ENCODE measurements at places on chromosomes 4 and X.

GRCh38 chr4:90028460-90028859 lies 98.7 kb upstream of the CCSER1 start:
- DNase-seq = no peak

- DNase-seq = no peak
Measured at GRCh38 chr4:66972087-66972486, 573.2 kb downstream of the CENPC start.

DNA sequence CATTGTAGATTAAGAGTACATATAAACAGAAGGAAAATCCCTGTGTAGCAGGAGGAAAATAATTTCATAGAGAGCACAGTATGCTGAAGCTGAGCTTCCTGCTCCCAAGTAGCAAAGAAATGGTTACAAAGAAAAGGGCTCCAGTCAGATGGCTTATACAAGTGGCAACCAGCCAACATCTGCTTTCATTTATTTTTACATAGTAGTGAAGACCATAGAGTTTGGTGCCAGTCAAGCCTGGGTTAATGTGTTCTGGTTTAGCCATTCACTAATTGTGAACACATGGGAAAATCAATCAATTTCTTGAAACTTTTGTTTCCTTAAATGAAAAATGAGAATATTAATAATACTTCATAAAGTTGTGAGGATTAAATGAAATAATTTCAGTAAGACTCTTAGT lies 111.3 kb upstream of the ELOVL6 start:
- DNase-seq = no peak

DNA sequence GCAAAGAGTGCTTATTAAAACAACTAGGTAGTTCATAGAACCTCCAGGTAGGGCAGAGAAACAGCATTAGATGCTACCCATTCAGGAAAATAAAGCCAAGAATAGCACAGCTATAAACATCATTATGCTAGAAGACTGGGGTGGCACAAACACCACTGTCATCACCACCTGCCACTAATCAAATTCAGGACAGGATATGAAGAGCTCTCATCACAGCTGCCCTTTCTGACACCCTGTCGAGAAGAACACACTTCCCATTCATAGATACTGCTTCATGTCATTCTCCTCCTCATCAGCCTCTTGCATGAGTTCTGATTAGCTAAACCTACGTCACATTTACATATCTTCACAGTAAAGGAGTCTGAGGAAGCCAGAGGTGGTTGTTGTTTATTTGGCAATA lies 692.3 kb upstream of the HS3ST1 start:
- no peak for DNase-seq

- no peak for DNase-seq
Measured at GRCh38 chr4:108620933-108621905, 843 bp downstream of the RPL34 start.

GRCh38 chr4:81142744-81143143 lies 72.3 kb downstream of the PRKG2 start:
- no peak for DNase-seq

DNA sequence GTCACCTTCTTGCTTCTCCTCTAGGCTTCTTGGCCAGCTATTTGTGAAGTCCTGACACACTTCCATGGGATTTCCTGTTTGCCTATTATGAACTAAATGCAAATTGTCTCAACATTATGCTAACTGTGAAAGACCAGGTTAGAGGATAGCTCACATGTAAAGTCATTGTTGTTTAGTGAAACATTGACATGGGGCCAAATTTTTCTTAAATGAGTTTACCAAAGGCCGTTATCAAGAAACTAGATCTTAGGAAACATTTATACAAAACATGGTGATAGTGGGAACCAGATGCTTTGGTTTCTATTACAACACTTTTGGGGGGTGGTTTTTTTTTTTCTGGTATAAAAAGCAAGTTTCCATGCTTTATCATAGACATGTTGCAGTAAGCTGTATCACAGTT lies 466.8 kb upstream of the FAM241A start:
- no peak for DNase-seq

- no peak for DNase-seq
Measured at GRCh38 chrX:135512508-135513129, 7.8 kb upstream of the INTS6L start.

- no peak for DNase-seq
Measured at GRCh38 chrX:137031517-137032340, 2.1 kb downstream of the GPR101 start.

GRCh38 chr4:88775529-88775928 lies 77.9 kb upstream of the NAP1L5 start:
- DNase-seq = no peak

DNA sequence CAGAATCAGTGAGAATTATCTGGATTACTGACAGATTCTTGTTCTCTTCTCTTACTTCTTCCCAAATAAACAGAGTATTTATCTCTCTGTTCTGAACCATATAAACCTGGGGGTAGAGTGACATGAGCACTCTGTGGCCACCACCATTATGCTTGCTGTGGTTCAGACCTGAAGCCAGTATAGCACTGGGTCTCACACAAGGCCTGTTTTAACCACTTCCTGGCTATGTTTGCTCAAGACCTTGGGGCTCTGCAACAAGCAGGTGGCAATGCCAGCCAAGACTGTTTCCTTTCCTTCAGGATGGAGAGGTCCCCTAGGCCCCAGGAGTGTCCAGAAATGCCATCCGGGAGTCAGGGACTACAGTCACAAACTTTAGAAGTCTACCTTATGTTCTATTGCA lies 21.7 kb upstream of the HEPH start:
- no peak for DNase-seq

DNA sequence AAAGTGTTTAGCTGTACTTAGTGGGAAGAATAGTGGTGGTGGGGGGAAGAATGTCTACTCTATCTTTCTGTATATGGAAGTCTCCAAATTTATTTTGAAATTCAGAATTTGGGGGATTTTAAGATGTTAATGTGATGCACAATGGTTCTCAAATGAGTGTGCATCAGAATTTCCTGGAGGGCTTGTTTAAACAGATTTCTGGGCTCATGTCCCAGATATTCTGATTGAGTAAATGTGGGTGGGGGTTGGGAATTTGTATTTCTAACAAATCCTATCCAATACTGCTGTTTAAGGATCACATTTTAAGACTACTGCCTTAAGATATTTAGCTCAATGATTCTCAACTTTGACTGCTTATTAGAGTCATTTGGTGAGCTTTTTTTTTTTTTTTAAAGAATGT lies 15.1 kb upstream of the INTS6L start:
- DNase-seq = no peak

GRCh38 chrX:22095286-22095685 lies 63.2 kb downstream of the PHEX start:
- no peak for DNase-seq

- DNase-seq = no peak
Measured at GRCh38 chr4:69994782-69995181, 984 bp upstream of the STATH start.

DNA sequence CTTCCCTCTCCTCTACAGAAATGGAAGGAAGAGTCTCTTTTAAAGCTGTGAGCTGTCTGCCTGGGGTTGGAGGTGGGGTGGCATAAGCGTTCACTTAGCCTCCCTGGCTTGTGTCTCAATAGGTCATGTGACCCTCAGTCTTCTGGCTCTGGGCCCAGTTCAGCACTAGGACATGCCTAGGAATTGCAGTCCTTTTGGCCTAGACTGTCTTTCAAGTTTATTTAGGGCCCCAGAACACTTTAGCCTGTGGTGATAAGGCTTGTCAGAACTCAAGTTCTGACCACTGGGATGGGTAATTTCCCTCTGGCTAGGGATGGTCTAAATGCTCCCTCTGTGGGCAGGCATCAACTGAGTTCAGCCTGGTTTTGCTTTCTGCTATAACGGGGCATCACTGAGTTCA lies 34.3 kb upstream of the ARMCX4 start:
- no peak for DNase-seq

DNA sequence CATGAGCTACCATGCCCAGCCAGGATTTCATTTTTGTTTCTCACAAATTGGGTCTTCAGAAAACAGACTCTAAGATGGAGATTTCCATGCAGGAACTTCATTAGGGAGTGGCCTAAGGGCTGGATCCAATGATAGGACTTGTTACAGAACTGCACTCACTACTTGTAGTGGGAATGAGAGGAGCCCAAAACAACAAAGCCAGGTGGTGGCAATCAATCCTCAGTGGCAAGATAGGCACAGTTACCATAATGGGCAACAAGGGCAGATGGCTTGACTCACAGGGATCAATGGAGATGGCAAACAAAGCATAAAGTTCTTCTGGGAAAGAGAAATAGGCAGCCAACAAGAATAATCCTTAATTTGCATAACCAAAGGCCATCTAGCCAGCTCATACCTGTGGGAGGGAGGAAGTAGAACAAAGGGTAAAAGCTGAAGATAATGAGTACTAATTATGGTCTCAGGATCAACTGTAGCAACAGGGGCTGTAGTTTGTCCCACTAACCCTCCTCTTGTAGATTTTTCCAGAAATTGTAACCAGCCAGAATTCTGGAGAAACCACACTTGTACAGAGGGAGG lies 72.8 kb upstream of the MAPK10 start:
- DNase-seq = no peak

DNA sequence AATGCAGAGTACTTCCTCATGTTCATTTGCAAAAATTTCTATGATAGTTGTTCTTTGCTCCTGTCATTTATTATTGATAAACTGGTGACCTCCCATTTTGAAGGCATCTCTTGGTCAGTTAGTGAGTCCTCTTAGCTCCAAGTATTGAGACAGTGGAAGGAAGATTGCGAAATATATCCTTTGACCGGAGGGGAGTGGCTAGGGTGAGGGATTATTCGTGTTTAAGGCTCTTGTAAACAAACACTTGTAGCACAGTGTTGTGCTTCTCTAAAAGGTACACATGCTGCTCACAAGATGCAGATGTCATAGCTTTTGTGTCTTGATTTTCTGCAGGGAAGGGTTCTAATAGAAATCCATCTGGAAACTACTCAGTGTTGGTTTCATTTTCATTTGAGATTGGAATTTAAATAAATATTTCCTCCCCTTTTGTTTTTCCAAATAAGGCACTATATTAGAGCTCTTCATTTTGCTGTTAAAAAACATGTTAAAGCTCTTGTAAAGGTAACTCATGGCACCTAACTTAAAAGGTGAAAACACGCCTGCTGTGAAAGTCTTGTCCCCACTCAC lies 21.8 kb downstream of the TXLNG start:
- DNase-seq = peak; percentile 40

GRCh38 chrX:101117701-101118100 lies 19.7 kb downstream of the CENPI start:
- no peak for DNase-seq

DNA sequence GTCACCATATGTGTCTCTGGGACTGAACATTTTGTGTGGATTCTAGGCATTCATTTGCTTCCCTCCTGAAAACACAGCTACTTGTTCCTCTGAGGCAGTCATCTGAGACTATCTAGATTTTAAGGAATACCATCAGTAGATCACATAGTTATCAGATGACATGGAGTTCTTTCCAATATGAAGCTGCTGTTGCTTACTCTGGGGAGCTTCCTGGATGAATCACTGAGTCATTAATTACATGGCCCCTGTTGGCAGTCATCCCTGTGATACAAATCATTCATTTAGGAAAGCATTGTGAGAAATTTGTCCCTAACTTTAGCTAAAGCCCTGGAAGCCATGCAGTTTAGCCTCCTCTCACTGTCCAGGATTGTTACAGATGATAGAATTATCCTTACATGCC lies 98.2 kb upstream of the ARSJ start:
- DNase-seq = no peak

- no peak for DNase-seq
Measured at GRCh38 chrX:129239371-129239770, 283.9 kb downstream of the SMARCA1 start.

DNA sequence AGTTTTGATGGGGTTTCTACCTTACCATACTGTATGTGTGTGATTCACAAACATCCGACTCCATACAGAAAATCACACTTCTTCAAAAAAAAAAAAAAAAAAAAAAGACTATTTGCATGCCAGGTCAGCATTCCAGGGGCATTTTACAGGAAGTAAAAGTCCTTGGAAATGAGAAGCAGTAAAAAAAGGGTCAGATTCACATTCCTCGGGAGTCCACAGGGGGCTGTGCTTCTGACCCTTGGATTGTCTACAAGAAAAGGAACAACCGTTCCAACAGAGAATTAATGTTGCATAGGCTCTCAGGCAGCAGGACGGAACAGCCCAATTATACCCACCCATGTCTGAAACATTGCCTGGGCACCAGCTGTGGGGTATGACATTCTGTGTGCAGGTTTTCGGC lies 290.3 kb downstream of the LDB2 start:
- no peak for DNase-seq

GRCh38 chr4:120824946-120825345 lies 97.6 kb downstream of the PRDM5 start:
- no peak for DNase-seq

DNA sequence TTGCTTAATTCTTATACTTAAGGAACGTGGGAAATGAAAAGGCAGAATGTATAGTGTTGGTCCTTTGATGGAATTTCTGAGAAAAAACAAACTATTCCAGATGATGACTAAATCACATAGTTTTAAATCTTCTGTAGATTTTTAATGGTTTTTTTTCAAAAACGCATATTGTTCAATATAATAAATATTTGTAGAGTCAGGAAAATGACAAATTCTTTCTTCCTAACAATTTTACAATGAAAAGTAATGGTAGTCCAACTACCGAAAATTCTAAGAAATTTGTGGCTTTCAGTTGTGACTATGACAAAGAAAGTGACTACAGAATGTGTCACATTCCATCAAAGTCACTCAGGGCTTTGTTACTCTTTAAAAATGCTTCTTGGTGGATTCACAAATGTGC lies 164.8 kb upstream of the PITX2 start:
- no peak for DNase-seq

DNA sequence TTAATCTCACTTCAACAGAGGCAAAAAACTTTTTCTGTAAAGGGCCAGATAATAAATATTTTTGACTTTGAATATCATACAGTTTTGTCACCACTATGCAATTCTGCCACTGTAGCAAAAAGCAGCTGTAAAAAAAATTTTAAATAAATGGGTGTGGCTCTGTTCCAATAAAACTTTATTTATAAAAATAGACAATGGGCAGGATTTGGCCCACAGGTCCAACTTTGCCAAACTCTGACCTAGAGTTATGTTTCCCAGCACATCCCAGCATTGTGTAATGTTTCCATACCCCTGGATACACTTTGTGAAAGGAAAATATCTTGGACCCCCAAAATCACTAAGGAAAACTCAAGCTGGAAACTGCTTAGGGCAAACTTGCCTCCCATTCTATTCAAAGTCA lies 94.9 kb upstream of the USP38 start:
- DNase-seq = no peak

DNA sequence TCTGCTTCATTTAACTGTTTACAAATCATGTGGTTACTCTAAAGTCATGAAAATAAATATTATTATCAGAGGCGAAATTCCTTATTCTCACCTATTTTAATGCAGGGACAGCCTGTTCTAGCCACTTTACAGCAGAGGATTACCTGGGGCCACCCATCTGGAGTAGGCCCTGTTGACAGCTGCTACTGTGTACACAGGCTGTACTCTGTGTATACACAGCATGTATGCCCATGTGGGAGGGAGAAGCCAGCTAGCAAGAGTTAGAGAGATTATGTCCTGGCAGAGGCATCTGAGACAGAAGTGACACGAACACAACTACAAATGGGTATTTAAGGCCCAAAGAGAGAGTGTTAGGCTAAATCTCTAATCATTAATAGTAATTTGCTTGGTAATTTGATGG lies 62.1 kb downstream of the GPRIN3 start:
- DNase-seq = no peak
